ENCODE measurements at places on chromosomes 1 and 21. TPM values are rescaled to one million over a fixed set of nuclear protein-coding genes. Genes with fewer than 3 reads are reported as not detected.

Gene CLDN14
- total RNA-seq: not detected

Gene SV2A
- 3.3 TPM for total RNA-seq

Gene FAM89A
- 6.4 TPM for total RNA-seq

Gene GBP2
- total RNA-seq: 152 TPM

Gene PPIE
- total RNA-seq: 43.5 TPM

Gene CLIC4
- total RNA-seq: 361 TPM

Gene COL9A2
- 1.1 TPM for total RNA-seq

Gene CRNN
- total RNA-seq: not detected

Gene RNU1-2
- total RNA-seq: under 0.01 TPM

Gene DDAH1
- total RNA-seq: 11.5 TPM

Gene TMEM50A
- total RNA-seq: 103 TPM
